ENCODE measurements at places on chromosomes 2 and 18.

DNA sequence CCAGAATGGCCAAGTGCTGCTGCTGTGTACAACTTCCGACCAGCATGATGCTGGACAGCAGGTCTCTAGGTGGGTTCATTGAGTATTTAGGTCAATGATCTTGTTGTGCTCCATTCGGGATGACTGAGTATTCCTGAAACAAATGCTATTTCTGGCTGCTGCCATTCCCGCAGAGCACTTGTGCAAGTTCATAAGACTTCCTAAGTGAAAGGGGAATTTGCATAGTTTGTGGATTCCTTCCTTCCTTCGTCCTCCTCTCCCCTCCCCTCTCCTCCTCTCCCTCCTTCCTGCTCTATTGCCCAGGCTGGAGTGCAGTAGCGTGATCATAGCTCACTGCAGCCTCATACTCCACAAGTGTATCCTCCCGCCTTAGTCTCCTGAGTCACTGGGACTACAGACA is 40.4 kb downstream of the LDLRAD4 start:
- DNase-seq = no peak

GRCh38 chr18:80154293-80154692 is 45.2 kb downstream of the ADNP2 start:
- no peak for DNase-seq

- no peak for DNase-seq
Measured at GRCh38 chr18:24197412-24197811, 58.5 kb downstream of the CABYR start.

DNA sequence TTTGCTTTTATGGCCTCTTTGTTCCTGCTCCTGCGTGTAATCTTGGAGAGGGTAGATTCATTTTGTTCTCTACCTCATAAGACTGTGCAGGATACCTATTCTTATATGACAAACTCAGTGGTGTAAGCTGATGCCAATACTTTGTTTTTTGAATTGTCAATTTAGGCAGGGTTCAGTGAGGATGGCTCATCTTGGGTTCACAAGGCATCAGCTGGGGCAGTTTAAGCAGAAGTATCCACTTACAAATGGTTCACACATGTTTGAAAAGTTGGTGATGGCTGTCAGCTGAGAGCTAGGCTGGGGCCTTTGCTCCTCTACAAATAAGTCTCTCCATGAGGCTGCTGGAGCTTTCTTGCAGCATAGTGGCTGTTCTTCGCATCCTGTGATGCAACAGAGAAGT is 920.6 kb upstream of the PIK3C3 start:
- DNase-seq = no peak

All from stimulated activated CD8-positive, alpha-beta memory T cell treated with anti-CD3 and anti-CD28 coated beads, Interleukin-15, amount 100 ng/mL, for 4 hours (primary cell).